ENCODE measurements at places on chromosomes 16 and 17. TPM values are rescaled to one million over a fixed set of nuclear protein-coding genes. Genes with fewer than 3 reads are reported as not detected.

- DNase-seq: no peak
Observed at GRCh38 chr17:68640242-68640989, 39.2 kb upstream of the FAM20A start.

DNA sequence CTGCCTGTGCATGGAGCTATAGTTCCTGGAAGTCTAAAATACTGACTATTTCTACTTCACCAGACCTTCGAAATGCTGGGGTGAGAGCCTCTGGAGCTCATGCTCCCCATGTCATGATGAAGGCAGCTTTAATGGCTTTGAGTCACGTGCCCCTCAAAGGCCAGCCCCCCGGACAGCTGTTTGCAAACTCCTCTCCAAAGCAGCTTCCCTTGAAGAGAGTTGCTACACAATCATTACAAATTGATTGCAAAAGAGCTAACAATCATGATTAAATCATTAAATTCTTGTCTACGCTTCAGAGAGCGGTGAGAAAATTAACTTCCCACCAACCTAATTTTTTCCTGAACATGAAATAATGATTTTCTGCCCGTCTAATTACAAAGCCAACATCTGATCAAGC is 134.8 kb upstream of the IRX6 start:
- no peak for DNase-seq

- DNase-seq: peak; percentile 5
Observed at GRCh38 chr16:49179714-49180330, 101.8 kb downstream of the CBLN1 start.

The TP53TG3F gene
- total RNA-seq: not detected

The IGSF6 gene
- total RNA-seq: not detected

DNA sequence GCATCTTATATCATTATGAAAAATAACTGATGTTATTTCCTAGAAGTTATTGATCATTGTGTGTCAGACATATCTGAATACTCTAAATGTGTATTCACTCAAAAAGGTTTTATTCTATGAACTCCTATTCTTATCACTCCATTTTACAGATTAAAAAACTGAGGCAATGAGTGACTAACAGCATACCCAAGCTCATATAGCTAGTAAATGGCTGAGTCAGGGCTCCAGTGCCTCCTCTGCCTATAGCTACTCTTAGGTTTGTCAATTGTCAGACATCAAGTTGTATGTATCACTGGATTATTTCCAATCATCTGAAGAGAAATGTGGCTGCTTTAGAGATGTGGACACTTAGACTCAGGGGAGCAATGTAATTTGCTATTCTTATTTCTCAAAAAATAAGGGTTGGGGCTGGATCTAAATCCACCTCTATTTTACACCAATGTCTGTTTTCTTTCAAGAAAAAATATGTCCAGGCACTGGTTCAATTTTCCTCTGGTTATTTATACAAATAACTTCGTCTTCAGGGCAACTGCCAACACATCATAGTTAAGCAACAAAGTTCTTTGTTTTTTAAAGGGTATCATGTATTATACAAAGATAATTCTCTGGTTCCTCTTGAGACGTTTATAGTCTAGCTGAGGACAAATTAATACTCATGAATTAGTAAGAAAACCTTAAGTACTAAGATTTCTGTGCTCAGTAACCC is 328.9 kb upstream of the MAF start:
- no peak for DNase-seq

DNA sequence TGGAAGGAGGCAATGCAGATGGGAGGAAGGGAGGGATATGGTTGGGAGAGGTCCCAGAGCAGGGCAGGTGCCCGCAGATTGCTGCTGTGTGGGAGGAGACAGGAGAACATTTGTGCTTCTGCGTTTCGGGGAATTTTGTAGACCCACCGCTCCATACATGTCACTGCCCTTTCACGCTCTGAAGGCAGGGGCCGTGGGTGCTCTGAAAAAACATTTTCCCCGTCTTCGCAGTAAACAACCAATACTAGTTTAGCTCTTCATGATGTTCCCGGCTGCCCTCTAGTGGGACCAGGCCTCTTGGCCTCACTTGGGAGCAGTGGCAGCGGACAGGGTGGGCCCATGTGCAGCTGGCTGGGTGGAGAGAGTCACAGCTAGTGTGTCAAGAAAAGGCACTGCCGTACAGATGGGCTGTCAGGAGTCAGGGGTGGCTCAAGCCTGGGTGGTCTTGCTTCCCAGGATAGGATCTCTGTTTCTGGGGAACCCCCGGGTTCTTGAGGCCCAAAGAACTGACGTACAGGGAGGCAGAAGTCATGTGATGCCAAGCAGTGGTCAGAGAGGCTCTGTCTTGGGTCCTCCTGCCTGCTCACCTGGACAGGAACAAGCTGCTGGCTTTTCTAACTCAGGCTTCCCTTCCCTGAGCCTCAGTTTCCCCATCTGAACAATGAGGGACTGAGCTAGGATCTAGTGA is 46.5 kb upstream of the CPNE2 start:
- DNase-seq: peak; percentile 50

DNA sequence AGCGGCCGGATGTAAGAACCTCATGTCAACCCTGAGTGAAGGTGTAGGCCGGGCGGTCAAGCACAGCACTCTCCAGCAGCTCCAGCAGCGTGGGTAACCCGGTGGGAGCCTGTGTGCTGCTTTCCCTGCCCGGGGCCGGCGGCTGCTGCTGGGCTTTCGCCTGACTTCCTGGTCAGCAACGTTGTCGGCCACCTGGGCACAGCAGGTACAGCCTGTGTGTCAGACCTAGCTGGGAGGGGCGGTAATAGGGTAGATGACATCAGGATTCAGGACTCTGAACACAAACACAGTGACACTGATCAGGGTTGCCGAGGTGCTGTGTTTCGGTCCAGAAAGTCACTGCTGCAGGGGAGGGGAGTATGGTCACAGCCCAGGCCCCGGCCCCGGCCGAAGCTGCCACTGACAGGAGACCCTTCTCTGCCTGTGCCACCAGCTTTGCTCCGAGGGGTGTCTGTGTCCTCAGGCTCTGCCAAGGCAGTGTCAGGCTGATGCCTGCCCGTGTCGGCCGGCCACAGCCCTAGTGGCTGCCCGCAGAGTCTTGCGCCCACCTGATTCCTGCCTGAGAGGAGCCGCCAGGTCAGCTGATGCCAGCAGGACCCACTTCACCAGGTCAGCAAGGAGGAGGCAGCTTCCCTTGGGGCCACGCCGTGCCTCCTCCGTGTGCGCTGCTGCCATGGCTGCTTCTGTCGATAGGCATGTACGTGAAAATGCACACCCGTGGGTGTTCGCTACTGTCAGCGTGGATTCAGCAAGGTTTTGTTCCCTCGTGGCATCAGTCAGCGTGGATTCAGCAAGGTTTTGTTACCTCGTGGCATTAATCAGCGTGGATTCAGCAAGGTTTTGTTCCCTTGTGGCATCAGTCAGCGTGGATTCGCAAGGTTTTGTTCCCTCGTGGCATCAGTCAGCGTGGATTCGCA is 9.2 kb downstream of the RAB40C start:
- peak; percentile 67 for DNase-seq

GRCh38 chr17:2872282-2872681 is 76.0 kb downstream of the RAP1GAP2 start:
- no peak for DNase-seq

DNA sequence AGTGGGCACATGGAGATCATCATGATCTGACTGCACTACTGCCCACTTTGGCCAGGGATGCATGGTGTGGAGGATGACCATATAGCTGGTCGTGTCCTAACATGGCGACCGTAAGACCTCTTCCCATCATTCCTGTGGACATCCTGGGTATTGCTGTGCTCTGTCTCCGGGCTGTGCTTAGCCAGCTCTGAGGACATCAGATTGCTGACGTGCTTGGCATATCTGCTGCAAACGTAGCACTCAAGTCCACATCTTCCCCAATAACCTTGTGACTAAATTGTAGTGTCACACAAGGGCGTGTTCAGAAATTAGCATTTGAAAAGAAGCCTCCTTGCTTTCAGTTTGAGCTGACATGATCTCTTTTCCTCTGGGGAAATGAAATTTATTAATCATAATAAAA is 373.2 kb downstream of the RBFOX1 start:
- no peak for DNase-seq

DNA sequence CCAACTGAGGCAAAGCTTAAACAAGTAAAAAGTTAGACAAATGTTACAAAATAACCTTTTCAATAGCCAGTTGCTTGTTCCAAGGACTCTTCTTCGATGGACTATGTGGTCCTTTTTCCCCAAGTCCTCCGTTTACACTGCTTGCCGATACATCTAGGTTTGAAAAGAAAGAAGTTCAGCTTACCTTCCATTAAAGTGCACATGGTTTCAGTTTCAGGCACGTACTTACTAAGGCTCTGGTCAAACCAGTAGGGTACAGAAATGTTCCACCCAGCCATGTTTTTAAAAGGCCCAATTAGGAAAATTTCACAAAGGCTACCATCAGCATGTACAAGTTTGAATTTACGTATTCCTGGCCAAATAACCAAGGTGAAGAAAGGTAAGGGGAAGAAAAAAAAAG is 2.1 kb downstream of the SRSF2 start:
- no peak for DNase-seq

DNA sequence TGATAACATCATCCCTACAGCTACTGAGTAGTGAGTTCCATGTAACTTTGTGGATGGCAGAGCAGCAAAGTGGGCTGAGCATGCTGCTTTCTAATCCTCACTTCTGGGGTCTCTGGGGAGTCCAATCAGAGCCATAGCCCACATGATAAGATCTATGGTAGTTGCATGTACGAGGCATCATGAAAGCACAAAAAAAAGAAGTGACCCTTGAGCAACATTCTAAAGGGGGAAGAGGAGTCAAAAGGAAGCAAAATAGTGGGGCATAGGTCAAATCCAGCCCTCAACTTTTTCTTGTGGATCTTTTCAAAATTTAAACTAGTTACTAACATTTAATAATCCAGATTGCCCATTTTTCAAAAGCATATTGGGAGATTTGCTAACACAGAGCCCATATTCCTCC is 208.5 kb upstream of the TOX3 start:
- DNase-seq: no peak

All from G401 (cell line).